ENCODE measurements at places on chromosomes 3 and 15.

GRCh38 chr15:56772868-56773639 is 39.7 kb upstream of the ZNF280D start:
- peak; percentile 85 for DNase-seq

GRCh38 chr15:74275957-74276356 is 39.8 kb downstream of the CCDC33 start:
- DNase-seq: no peak

- no peak for DNase-seq
Measured at GRCh38 chr3:185656321-185656840, 70.3 kb downstream of the SENP2 start.

GRCh38 chr3:32577581-32578556 is 7.2 kb upstream of the DYNC1LI1 start:
- DNase-seq: peak; percentile 72

GRCh38 chr15:94265009-94265408 is 33.6 kb downstream of the MCTP2 start:
- DNase-seq: no peak

DNA sequence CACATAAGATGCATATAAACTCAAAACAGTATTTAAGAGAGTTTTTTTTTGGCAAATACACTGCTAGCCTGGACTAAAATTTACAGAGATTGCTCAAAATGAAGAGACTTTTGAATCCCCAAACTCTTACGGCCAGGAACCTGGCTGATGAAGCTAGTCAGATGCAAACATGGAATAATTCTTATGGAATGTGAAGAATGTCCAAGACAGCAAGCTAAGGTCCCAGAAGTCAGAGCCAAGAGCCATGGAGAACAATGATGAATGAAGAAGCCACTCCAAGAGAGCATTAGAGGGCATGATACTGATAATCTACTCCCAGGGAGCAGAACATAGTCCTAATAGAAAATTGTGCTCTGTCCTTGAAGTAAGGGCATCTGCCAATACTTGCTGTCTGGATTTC is 705.5 kb downstream of the DIPK2A start:
- peak; percentile 58 for DNase-seq

- DNase-seq: peak; percentile 53
Measured at GRCh38 chr3:150220799-150221198, 187.3 kb upstream of the TSC22D2 start.
